ENCODE measurements at places on chromosomes 4 and X. TPM values are rescaled to one million over a fixed set of nuclear protein-coding genes. Genes with fewer than 3 reads are reported as not detected.

PABPC4L gene
- 2.8 TPM for total RNA-seq

CAPN6 gene
- 0.13 TPM for total RNA-seq

RS1 gene
- total RNA-seq = not detected

SNCA gene
- 5.3 TPM for total RNA-seq

LYAR gene
- total RNA-seq = 10.1 TPM

PTPN13 gene
- 49.7 TPM for total RNA-seq

DNA sequence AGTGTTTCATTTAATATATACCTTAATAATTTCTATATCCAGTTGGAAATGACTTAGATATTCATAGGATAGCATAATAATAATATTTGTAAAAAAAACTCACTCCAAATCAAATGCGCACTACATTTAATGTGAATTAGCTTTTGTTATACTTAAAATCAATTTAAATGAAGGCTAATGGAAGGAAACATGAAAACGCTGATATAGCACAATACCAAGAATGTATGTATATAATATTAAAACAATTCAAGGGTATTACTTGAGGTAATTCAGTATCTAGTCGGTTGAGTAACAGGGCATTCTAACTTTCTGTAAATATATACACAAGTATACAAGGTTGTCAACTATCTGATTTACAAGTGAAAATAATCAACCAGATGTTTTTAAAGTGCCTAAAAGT is 307.1 kb upstream of the TEX13C start:
- DNase-seq = no peak
- H3K27ac ChIP-seq = no peak overlapping the region
- H3K36me3 ChIP-seq = no peaks in the 10 kb centered on the region

GRCh38 chr4:112290341-112290740 is 4.6 kb upstream of the TIFA start:
- H3K27me3 ChIP-seq = no peaks in the 10 kb centered on the region
- no peak for DNase-seq
- no peaks in the 10 kb centered on the region for H3K36me3 ChIP-seq
- no peak overlapping the region for H3K4me3 ChIP-seq

GRCh38 chrX:20545538-20545937 is 278.8 kb upstream of the RPS6KA3 start:
- H3K27ac ChIP-seq = no peak overlapping the region
- H3K36me3 ChIP-seq = no peaks in the 10 kb centered on the region
- H3K4me1 ChIP-seq = no peaks in the 10 kb centered on the region
- DNase-seq = no peak
- H3K4me3 ChIP-seq = no peak overlapping the region

DNA sequence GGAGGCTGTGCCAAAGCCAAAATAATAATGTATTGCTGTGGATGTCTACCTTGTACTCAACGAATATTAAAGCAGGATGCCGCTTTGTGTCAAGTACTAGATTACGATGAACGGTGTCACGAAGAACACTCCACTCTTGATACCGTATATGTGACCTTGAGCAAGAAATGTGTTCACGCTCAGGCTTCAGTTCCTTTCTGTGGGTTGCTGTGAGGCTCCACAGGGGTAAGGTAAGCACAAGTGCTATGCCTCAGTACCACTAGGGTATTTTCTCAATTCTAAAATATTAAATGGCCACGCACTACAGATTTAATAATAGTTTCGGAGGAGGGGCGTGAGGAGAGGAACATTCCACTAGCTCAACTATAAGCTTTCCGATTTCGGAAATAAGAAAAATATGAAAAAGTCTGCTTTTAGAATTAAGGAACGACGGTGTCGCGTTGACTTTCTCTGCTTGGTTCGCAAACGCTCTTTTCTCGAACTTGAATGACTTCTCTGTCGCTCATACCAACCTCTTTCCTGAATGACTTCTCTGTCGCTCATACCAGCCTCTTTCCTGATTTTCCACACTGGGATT is 607 bp upstream of the SCOC start:
- DNase-seq = peak; percentile 6
- peak overlapping the region; percentile 32 for H3K4me3 ChIP-seq
- no peaks in the 10 kb centered on the region for H3K36me3 ChIP-seq
- H3K27me3 ChIP-seq = no peaks in the 10 kb centered on the region
- peak overlapping the region; percentile 75 for H3K27ac ChIP-seq

GRCh38 chrX:125757794-125758564 is 408.1 kb downstream of the DCAF12L2 start:
- no peaks in the 10 kb centered on the region for H3K36me3 ChIP-seq
- no peak overlapping the region for H3K27ac ChIP-seq
- H3K27me3 ChIP-seq = no peaks in the 10 kb centered on the region
- H3K4me3 ChIP-seq = no peak overlapping the region
- DNase-seq = peak; percentile 1

GRCh38 chrX:7996414-7996813 is 69.2 kb upstream of the PNPLA4 start:
- DNase-seq = peak; percentile 27
- no peak overlapping the region for H3K4me3 ChIP-seq
- H3K4me1 ChIP-seq = peaks cover 20% of the 10 kb centered on the region
- H3K27me3 ChIP-seq = no peaks in the 10 kb centered on the region
- H3K27ac ChIP-seq = no peak overlapping the region

DNA sequence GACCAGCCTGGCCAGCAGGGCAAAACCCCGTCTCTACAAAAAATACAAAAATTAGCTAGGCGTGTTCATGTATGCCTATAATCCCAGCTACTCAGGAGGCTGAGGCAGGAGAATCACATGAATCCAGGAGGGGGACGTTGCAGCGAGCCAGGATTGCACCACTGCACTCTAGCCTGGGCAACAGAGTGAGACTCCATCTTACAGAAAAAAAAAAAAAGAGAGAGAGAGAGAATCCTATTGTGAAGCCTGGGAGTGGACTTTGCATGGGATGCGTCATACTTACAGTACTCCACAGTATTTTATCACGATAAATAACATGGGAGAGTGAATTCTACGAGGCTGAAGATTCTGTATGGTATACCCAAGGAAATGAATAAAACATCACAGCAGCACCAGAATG is 139.6 kb downstream of the AASDH start:
- H3K4me1 ChIP-seq = no peaks in the 10 kb centered on the region
- no peak overlapping the region for H3K27ac ChIP-seq
- H3K4me3 ChIP-seq = no peak overlapping the region
- no peaks in the 10 kb centered on the region for H3K36me3 ChIP-seq

- H3K4me3 ChIP-seq = no peak overlapping the region
- no peaks in the 10 kb centered on the region for H3K36me3 ChIP-seq
- H3K27me3 ChIP-seq = no peaks in the 10 kb centered on the region
- no peak overlapping the region for H3K27ac ChIP-seq
Measured at GRCh38 chr4:183855323-183856190, 49.5 kb upstream of the STOX2 start.

DNA sequence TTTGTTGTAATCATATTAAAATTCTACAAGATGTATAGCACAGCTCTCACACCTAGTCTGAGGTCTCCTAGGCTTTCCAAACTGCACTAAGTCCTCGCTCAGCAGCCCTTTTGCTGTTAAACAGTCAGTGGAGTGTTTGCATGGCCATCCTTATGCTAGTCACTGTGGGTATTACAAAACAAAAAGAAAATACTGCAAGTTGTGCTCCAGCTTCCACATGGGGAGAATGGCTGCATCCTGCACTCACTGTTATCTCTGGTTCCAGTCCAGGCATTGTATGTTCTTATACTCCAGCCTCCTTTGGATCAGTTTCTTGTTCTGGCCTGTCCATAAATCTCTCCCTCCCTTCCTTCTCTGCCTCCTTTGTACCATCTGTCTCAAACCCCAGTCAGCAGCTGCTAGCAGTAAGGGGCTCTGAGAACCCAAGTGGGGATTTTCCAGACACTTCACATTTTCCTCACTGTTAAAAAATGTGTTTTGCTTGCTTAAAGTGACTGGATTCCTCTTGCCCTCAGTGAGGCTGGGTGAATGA is 38.5 kb upstream of the BMP15 start:
- H3K4me3 ChIP-seq = no peak overlapping the region
- no peaks in the 10 kb centered on the region for H3K4me1 ChIP-seq
- no peaks in the 10 kb centered on the region for H3K36me3 ChIP-seq
- H3K27me3 ChIP-seq = no peaks in the 10 kb centered on the region
- DNase-seq = no peak

GRCh38 chrX:135543924-135544323 is 23.5 kb downstream of the INTS6L start:
- H3K4me3 ChIP-seq = no peak overlapping the region
- H3K36me3 ChIP-seq = no peaks in the 10 kb centered on the region
- no peak overlapping the region for H3K27ac ChIP-seq
- no peaks in the 10 kb centered on the region for H3K27me3 ChIP-seq
- no peak for DNase-seq
- H3K4me1 ChIP-seq = peaks cover 7% of the 10 kb centered on the region

Measured in thyroid gland (tissue), 4 donors.